Activated T-helper 1 cell treated with anti-CD3 and anti-CD28 coated beads, Interleukin-2, amount 50 U/mL, for 16 hours (primary cell): ENCODE measurements at places on chromosomes 12 and 14.

GRCh38 chr12:116642683-116643082 lies 83.5 kb downstream of the MAP1LC3B2 start:
- DNase-seq: no peak

DNA sequence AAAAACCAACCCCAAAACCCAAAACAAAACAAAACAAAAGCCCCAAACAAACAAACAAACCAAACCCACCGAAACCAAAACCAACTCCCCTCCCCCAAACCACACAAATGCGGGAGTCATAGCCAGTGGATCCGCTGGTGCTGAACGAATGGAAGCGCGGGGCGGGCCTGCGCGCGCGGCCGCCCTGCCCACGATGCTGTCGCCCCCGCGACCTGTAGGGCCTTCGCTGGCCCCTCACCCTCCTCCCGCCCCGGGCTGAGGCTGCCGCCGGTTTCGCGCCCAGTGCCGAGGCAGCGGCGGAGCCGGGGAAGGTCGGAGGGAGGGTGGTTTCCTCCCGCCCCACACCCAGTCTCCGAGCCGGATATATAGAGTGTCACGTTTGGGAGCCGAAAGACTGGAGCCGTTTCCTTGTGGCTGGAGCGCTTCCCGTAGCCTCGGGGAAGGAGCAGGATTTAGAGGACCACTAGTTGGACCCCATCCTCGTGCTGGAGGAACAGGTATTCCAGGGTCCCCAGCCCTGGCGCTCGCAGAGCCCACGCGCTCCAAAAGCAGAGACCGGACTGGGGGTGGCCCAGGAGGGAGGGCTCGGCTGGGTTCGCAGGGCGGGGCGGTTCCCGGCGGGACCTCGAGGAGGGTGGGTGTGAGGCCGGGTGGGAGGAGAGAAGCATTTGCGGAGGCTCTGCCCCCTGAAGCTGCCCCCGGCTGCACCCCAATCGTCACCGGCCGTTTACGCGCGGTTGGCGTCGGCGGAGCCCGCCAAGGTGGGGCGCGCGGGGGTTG lies at the start of gene FAR2:
Gene FAR2 (plus strand): TSS at position 368 of the 780 bp plus-strand sequence. CDS start 121,172 bp downstream, outside the sequence.
- no peak for DNase-seq

GRCh38 chr12:27548301-27549199 lies 24.5 kb downstream of the PPFIBP1 start:
- no peak for DNase-seq

GRCh38 chr14:23483236-23483854 lies 13.8 kb downstream of the NGDN start:
- no peak for DNase-seq

DNA sequence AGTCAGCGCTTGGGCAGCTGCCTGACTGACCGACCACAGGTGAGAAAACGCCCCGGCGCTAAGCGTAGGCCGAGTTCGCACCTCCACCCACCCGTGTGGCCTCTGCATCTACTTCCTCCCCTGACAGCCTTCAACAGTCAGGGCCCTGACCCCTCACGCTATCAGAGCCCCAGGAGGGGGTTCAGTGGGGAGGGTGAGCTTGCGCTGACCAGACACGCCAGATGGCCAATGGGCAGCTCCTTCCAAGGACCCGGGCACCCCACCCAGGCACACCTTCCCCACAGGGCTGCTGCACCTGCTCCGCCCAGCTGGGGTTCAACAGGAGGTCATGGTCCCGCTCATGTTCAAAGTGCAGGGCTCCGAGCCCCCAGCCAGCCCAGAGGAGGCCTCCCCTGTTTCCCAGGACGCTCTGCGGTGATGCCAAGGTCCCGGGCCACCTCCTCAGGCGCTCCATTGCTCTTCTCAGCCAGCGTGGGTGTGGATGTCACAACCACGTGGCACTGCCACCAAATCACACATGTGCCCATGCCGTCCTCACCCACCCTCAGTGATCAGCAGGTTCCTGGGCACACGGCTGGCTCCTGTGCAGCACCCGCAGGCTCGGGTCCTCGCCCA lies 48.7 kb upstream of the BCL11B start:
- DNase-seq: no peak

GRCh38 chr12:110020956-110021355 lies 21.7 kb downstream of the ANKRD13A start:
- no peak for DNase-seq

GRCh38 chr12:128920468-128920867 lies 67.2 kb downstream of the GLT1D1 start:
- no peak for DNase-seq

DNA sequence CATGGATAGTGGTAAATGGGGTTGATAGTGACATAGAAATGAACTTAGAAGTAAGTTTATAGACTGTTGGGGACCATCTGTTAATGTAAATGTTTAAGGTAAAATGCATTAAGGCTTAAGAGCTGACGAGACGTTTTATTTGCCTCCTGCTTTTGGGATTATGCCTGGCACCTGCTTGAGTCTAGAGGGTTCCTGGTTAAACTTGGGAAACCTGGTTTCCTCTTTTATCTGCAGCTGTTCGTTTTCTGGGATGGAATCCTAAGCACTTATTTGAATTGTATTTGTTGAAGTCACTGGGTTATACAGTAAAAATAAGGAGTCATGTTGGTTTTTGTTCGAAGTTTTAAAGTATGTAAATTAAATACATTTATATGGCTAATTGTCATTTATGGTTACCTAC lies 914.7 kb downstream of the NRXN3 start:
- DNase-seq: no peak

GRCh38 chr12:76964784-76965571 lies 86.2 kb upstream of the CSRP2 start:
- DNase-seq: no peak

DNA sequence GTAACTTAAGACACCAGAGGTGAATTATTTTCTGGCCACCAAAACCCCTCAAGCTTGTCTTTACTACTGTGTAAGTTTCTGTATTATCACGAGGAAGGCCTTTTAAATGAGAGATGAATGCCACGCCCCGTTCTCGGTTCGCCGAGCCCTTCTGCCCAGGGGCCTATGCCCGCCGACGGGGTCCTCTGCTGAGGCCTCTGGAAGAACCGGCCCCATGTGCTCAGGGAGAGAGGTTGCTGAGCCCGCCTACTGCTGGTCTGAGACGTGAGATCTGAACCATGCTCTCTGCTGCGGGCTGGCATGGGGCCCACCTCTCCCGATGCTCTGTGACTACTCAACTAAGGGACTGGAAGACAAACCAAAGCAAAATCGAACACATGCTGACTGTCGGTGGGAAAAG lies 21.0 kb downstream of the AMN start:
- no peak for DNase-seq

- DNase-seq: no peak
These were observed 23.8 kb downstream of the SPTB start for GRCh38 chr14:64855721-64856528.

- DNase-seq: no peak
These were observed 37.8 kb downstream of the MYO1H start for GRCh38 chr12:109385339-109386058.

DNA sequence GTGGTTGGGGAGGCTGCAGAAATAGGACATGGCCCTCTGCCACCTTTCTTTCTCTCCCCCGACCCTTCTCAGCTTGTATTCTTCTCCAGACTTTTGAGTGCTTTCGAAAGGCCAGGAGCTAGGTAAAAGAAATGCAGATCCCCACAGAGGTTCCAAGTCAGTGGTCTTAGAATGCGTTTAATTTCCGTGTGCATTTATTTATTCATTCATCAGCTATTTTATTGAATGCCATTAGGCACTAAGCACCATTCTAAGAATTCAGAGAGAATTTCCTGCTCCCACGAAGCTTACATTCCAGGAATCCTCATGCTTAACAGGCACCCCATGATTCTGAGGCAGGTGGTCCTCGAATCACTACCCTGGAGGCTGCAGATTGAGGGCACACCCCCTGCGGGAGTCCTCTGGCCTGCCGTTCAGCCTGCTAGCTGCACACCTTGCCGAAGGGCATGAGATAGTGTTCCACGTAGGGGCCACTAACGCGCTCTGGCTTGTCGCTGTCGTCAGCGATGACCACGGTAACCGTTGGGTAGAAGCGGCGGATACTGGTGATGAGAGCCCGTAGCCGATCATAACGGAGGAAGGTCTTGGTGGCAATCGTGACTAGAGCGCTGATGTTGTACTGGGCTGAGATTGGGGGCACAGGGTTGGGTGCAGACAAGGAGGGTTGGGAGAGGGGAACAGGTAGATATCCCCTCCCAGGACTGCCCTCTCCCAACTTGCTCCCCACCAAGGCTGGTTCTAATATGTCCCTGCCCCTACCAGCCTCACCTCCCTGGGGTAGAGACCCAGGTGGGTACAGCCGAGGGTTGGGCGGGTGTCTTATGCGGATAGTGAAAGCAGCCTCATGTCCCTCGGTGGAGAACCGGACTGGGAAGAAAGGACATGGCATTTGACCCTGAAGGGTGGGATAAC lies 4.5 kb downstream of the B4GALNT1 start:
- DNase-seq: no peak

GRCh38 chr14:81382517-81383225 lies 17.5 kb downstream of the STON2 start:
- no peak for DNase-seq

DNA sequence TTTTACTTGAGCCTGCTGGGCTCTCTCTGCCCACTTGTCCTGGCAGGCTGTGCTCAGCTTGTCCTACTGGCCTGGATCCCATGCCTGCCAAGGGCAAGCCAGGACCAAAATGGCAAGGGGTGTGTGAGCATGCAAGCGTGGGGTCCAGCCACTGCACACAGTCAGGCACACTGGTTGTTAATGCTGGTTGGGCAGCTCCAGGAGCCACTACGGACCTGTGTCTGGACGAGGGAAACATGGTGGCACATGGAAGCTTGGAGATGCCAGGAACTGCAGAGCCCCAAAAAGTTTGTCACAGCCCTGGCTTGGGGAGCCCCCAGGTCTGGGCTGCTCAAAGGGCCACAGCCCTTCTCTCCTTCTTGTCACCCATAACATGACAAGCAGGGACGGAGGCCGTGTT lies 83.8 kb downstream of the ACSS3 start:
- no peak for DNase-seq

GRCh38 chr14:71651228-71651627 lies 281.0 kb upstream of the RGS6 start:
- no peak for DNase-seq

DNA sequence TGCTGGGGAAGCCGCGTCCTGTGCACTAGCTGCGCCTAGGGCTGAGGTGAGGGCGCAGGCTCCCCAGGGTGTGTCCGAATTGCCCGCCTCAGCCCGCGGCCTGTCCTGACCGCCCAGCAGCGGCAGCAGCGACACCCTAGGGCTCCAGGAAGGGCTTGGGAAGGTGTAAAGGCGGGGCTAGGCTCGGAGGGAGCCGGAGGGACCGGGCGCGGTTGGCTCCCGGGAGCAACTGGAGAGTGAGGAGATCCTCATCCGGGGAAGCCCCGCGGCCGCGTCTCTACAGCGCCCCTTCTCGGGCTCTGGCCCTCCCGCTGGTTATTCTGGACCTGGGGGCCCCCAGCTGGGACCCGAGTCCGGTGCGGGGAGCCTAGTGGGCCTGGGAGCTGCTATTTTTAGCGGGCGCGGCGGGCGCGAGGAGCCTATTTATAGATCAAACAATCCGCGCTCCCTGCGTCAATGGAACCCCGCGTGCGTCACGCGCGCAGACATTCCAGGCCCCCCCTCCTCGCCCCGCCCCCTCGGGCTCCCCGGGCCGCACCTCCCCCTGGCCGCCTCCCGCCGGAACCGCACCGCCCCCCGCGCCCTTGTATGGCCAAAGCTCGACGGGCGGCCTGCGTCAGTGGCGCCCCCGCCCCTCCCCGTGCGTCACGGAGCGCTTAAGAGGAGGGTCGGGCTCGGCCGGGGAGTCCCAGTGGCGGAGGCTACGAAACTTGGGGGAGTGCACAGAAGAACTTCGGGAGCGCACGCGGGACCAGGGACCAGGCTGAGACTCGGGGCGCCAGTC lies at the start of gene NR4A1:
Gene NR4A1 (plus strand): TSS at position 685 of the 784 bp plus-strand sequence. CDS start 2,887 bp downstream, outside the sequence.
- DNase-seq: peak; percentile 96

DNA sequence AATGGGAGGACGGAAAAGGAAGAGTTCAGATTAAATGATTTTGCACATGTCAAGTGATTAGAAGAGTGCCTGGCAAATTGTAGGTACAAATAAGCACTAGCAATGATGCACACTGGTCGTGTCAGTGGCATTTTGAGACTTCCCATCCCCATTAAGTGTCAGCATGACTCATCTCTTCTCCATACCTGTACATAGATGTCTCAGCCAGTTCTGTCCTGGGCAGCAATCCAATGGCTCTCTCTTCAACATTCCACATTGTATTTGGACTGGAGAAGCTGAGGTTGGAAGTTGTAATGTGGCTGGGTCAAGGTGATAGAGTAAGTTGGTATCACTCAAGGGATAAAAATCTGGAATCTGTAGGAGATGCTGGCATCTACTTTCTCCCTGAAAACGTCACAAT lies 742.7 kb downstream of the VRK1 start:
- DNase-seq: no peak

GRCh38 chr14:48546996-48547395 lies 871.6 kb upstream of the MDGA2 start:
- DNase-seq: no peak

GRCh38 chr12:57258977-57259970 lies 8.3 kb upstream of the STAC3 start:
- no peak for DNase-seq

DNA sequence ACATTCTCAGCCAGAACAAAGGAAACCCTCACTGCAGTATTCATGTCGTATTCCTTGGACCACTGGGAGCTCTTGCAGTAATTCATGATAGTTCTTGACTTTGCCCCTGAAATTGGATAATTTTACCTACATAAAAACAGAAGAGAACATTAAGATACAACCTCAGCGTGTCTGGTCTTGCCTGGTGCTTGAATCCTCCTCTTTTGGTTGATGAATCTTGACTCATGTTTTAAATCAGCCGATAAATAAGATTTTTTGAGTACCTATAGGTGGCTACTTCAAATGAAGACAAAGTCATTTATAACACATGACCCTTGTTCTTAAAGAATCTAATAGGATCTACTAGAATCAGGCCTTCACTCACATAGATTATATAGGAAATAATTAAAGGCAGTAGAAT lies 221.0 kb downstream of the PTPRO start:
- no peak for DNase-seq

GRCh38 chr14:82642425-82642824 lies 1108.8 kb upstream of the SEL1L start:
- no peak for DNase-seq

GRCh38 chr12:122969676-122970075 lies 3.4 kb upstream of the ABCB9 start:
- no peak for DNase-seq

- DNase-seq: no peak
These were observed 44.5 kb upstream of the ESRRB start for GRCh38 chr14:76331328-76332011.

GRCh38 chr12:27517961-27518665 lies 5.9 kb upstream of the PPFIBP1 start:
- no peak for DNase-seq

- DNase-seq: no peak
These were observed 281.7 kb upstream of the AMIGO2 start for GRCh38 chr12:47361389-47362021.

DNA sequence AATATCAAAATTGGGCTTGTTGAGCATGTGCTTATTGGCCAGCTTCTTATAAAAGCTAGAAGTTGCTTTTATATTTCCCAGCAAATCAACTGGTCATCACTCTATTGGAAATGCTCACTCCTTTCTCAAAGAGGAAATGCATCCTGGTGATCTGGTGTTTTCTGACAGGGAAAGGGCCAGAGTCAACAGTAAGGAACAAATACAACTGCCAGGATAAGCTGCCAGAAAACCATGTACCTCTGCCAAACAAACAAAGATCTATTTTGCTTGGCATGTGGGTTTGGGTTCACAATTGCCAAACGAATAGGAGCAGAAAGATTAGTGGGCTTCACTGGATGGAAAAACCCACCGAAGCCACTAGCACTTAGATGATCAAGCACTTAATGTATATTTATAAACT lies 126.9 kb upstream of the PDZRN4 start:
- no peak for DNase-seq
